Fibroblast of skin of left quadriceps (primary cell): ENCODE measurements at places on chromosomes 5 and 9.

DNA sequence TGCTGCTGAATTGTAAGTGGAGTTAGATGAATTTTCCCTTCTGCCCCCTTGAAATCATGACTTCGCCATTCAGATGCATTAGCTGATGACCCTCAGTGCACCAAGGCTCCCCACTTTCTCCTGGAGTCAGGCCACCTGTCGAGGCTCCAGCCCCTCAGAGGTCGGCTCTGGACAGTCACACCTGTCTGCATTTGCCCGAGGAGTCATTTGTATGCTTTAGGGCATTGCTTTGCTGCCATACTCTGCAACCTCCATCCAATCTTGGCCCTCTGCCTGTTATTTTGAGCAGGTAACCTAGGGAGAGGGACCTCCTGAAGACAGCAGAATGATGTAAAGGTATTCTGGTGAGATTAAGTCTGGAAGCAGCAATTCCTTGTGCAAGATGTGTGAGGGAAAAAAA lies 144.8 kb downstream of the MACROH2A1 start:
- no peak for DNase-seq

DNA sequence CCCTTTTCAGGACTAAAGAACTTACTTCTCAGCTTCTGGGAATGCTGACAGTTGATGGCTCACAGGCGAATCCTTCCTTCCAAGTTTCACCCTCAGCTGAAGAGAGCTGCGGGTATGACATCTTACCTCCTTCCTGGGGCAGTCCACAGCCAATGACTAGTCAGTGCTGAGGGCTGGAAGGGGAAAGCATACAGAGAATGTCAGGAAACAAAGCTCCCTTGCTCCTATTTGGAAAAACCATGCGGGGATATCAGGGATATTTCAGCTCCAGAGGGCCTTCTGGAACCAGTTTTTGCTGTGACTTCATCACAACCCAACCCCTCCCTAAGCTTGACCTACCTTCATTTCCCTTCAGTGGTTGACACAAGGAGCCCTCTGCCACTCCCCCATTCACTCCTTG lies 15.7 kb downstream of the FTMT start:
- no peak for DNase-seq

GRCh38 chr5:93452255-93452654 lies 128.8 kb downstream of the NR2F1-AS1 start:
- no peak for DNase-seq

- DNase-seq: no peak
Observed at GRCh38 chr9:129338724-129339430, 160.8 kb upstream of the IER5L start.

- no peak for DNase-seq
Observed at GRCh38 chr5:151454166-151454565, 6.8 kb downstream of the SLC36A1 start.

DNA sequence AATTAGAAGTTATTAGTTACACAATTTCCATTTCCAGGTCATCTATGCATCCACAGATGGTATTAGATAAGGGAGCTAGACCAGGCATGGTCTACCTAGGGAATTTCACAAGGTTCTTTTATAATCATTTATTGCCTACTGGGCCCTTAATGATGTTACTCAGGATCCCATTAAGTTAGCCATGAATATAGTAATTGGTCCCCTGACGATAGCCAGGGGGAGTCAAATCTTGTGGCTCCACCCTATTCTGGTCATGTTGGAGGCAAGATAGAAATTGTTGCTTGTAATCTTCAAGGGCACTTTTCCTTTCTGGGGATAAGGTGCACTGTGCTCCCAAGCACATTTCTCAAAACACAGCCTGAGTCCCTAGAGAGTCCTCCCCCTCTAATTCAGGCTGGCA lies 14.1 kb upstream of the ELL2 start:
- no peak for DNase-seq

GRCh38 chr5:90342576-90342975 lies 67.0 kb downstream of the CETN3 start:
- DNase-seq: no peak

DNA sequence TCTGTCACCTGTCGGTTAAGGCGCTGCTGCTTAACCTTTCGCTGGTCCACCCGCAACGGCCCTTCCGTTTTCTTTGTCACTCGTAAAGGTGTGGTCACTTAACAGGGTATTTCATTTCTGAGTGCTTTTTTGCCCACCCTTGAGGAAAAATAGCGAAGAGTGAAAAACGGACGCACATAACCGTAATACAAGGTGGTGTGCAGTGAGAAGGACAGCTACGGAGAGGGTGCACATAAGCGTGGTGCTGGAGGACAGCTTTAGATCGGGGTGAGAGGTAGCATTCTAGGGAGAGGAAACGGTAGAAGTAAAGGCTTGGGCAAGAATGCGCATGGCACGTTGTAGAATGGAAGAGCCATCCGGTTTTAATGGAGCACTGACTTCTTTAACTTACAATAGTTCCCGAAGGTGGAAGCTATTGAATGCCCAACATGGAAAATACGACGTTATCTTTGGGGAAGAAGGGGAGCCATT lies 761 bp downstream of the CCT5 start:
- DNase-seq: no peak

- no peak for DNase-seq
Observed at GRCh38 chr5:173940269-173940668, 48.7 kb upstream of the C5orf47 start.

DNA sequence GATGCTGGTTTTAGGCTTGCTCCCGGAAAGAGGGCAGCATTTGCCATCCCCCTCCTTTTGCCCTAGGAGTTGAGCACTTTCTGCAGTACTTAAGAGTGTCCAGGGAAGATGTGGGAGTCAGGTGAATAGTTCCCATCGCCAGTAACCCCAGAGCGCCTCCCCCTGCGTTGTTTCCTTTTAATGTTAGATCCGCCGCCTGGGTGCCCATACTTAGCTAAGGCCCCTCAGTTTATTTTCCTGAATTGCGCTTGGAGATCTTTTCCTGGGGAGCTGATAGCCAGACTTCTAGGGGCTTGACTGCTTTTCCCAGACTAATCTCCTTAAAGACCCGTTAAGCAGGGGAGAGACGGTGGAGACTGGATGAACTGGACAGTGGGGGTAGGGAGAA lies 377 bp upstream of the PCDHAC2 start:
- no peak for DNase-seq

GRCh38 chr5:19902316-19902934 lies 85.6 kb downstream of the CDH18 start:
- DNase-seq: no peak

DNA sequence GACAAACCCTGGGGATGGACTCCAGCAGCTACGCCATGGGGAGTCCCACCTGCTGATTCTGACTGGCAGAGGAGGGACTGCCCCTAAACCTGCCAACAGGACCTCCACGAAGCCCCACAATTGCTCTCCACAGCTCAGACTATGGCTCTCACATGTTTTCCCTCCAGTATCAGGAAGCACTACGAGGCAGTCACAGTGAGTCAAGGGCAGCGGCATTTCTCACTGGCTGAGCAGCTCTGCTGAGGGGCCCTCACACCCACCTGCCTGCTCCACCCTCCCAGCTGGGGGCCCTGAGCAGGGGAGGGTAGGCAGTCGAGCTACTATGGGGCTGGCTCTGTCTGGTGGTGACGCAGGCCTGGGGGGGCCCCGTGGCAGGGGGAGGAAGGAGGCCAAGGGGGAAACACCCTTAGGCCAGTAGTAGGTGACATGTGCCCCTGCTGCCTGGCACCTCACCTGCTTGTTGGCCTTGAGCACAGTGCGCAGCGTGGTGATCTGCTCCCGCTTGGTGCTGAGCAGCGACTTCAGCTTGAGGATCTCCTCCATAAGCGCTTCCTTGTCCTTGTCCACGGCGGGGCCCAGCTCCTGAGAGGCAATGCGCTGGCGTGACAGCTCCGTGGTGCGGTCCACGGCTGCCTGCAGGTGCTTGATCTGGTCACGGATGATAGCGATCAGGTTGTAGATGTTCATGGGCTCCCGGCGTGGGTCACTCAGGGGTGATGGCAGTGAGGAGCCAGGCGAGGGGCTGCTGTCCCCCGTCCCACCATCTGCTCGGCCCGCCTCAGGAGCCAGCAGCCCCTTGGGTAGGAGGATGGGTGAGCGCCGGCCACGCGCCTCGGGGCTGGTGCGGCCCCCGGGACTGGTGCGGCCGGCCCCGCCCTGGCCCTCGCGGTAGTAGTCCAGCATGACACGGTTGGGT lies 46.3 kb downstream of the BICD2 start:
- no peak for DNase-seq

GRCh38 chr5:67462147-67462546 lies 265.5 kb upstream of the CD180 start:
- peak; percentile 49 for DNase-seq

- DNase-seq: no peak
Observed at GRCh38 chr5:147701468-147701867, 81.1 kb downstream of the JAKMIP2 start.

GRCh38 chr9:91164724-91165520 lies 196.8 kb downstream of the AUH start:
- DNase-seq: peak; percentile 87

DNA sequence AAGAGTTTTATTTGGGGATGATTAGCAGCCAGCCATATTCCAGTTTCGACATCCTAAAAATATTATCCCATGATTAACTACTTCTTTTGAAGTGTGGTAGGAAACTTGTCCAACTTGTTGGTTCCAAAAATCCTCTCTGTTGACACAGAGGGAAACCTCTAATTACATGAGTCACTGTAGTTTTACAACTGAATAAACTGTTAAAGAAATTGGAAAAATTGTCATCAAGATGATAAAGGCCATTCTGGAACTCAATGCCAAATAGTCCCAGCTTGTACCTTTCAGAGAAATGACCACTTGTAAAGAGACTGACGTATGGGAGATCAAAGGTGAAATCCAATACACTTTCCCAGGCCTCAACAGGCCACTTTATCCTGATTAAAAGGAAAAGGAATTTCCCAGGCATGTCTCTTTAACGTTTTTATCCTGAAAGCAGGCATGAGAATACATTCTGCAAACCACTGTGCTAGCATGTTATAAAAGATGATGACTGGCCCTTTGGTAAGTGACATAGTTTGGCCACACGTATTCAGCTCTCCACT lies 261.6 kb downstream of the GLIS3 start:
- no peak for DNase-seq

GRCh38 chr5:122333564-122333963 lies 21.5 kb downstream of the SNCAIP start:
- no peak for DNase-seq

- no peak for DNase-seq
Observed at GRCh38 chr9:69175486-69175885, 1.4 kb downstream of the TJP2 start.

GRCh38 chr5:15794052-15794985 lies 294.3 kb downstream of the FBXL7 start:
- no peak for DNase-seq

DNA sequence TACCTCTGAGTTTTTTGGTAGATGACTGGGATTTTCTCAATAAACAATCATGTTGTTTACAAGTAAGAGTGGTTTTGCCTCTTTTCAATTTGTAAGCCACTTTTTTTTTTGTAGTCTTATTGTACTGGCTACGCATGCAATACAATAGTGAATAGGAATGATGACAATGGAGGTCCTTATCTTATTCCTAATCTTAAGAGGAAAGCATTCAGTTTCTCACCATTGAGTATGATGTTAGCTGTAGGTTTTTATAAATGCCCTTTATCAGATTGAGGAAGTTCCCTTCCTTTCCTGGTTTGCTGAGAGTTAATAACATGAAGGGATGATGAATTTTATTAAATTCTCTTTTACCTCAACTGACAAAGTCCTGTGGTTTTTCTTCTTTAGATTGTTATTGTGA lies 155.2 kb downstream of the ADAMTSL1 start:
- no peak for DNase-seq
